ENCODE measurements at places on chromosomes 12 and 14. TPM values are rescaled to one million over a fixed set of nuclear protein-coding genes. Genes with fewer than 3 reads are reported as not detected.

KRT71 gene
- 0.10 TPM for polyA plus RNA-seq

CYP27B1 gene
- polyA plus RNA-seq: 1.3 TPM

TMEM63C gene
- 0.88 TPM for polyA plus RNA-seq

RNASE3 gene
- polyA plus RNA-seq: 1.9 TPM

CLEC2A gene
- polyA plus RNA-seq: not detected

KCNK13 gene
- polyA plus RNA-seq: 0.18 TPM

MYO1H gene
- polyA plus RNA-seq: 0.36 TPM

- no peak for DNase-seq
These were observed 239.3 kb downstream of the ALG10B start for GRCh38 chr12:38555620-38556591.

DNA sequence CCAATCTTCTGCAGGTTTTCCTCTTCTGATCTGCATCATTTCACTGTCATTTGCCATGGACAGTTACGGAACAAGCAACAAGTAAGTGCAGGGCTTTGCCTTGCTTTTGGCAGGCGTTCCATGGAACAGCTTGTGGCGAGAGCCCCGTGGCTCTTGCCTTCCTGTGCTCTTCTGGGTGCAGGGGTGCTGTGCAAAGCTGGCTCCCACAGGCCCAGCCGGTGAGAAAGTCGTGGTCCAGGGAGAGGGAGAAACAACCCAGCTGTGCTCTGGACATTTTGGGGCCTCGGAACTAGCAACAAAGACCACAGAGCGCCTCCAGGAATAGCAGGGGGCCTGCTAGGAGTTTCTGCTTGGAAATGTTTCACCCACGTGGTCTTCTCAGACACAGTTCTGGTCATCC, 164.7 kb downstream of the ADGRD1 start:
- no peak for DNase-seq

DNA sequence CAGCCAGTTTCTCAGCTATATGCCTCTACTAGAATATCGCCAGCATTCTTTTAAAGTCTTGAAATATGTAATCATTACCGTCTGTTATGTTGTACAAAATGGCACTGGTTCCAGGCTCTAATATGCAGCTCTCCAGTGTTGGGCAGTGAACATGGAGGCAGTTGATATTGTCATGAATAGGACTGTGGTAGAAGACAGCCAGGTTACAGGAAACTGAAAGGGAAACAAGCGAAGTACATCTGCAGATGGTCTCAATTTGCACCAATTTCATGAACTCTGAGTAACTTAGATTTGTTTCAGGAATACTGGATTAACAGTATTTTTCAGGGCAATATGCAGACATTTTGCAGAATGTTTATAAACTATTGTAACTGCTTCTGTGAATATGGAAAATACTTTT, 13.4 kb upstream of the KLHL42 start:
- no peak for DNase-seq

DNA sequence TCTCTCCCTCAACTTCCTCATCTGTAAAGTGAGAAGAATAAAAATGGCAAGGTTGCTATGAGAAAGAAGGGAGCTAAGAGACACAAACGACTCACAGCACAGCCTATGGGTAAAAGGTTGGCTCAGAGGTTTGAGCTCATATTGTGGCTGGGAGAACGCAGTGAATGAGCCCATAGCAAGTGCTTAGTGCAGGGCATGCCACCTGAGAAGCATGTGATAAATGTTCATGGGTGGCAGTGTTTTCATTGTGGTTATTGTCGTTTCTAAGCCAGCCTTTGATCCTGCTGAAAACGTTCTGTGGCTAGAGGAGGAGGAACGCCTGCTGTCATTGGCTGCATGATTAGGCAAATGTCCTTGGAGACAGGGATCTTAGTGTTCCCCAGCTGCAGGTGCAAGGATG, 150.4 kb downstream of the KSR2 start:
- no peak for DNase-seq

- no peak for DNase-seq
These were observed 5.1 kb downstream of the C12orf56 start for GRCh38 chr12:64385468-64385867.

DNA sequence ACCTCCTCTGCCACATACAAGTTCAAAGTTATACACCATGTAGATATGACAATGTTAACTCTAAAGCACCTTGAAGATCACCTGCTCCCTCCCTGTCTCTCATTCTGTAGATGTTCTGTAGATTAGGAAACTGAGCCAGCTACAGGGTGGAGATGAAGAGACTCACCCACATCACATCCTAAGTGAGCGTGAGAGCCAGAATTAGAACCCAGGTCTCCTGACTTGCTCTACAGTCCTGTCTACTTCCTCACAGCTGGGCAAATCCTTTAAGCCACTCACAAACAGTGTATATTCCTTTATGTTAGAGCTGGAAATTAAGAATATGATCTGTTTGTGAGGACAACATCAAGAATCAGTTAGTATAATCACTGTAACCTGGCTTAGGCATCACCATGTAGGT, 1.8 kb downstream of the APPL2 start:
- DNase-seq: no peak

- DNase-seq: no peak
These were observed 149.8 kb downstream of the PELI2 start for GRCh38 chr14:56268039-56268438.

Measured in left lung (tissue), 14 donors.